Stromal cell of bone marrow (primary cell): ENCODE measurements at places on chromosomes 3 and 15.

GRCh38 chr3:84963137-84963536 lies 4.3 kb downstream of the CADM2 start:
- no peak for DNase-seq

GRCh38 chr15:57696146-57696545 lies 10.4 kb upstream of the POLR2M start:
- DNase-seq, result no peak

- DNase-seq, result no peak
These were observed 13.6 kb upstream of the GATM start for GRCh38 chr15:45391746-45392583.

DNA sequence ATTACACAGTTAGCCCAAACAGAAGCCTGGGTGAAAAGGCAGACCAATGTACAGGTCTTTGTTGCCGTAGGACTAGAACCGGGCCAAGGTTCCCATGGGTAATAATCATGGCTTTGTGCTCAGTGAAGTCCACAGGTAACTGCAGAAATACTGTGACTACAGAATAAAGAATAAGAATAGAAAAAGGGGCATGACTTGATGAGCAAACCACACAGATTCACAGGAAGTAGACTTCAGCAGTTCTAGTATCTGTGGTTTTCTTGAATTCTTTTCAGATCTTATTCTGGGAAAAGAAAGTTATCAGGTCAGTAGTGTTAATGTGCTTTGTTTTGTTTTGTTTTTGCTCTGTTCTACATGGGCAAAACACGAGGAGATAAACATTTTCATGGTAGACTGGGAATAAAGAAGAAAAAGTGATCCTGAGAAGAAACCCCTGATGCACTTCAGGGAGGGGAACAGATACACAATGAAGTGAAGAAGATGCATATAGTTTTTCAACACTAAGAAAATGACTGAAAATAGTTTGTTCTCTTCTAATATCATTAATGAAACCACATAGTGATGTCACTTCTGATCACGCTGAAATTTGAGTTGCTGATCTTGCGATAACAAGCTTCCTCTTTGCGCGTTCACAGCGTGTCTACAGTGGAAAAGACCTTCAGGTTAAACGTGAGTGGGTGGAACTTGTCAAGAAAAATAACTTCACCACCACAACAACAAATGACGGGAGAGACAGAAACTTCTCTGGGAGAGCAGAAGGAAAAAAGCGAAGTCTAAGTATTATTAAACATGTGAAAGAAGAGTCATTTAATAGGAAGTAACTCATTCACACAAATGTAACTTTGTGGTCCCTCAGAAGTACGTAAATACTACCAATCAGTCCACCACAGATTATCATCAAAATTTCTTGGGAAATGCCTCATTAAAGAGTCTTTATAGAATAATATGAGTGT lies 315.8 kb upstream of the SATB1 start:
- DNase-seq, result no peak

DNA sequence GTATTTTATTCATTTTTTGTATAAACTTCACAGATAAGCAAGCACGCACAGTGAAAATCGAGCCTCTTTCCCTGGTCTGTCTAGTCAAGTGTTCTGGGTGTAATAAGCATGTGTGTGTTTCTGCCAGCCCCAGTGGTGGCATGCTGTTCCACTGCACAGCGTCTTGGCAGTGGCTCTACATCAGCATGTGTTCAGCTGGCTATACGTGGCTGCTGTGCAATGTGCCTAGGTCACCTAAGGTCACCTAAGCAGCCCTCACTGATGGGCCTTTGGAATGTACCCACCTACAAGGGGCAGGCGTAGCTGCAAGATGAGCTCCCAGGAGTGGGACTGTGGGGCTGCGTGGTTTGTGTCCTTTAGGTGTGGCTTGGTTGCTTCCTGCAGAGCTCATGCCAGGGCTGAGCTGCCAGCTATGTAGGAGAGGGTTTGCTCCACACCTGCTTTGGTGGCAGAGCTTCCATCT lies 4.9 kb downstream of the LIMD1 start:
- no peak for DNase-seq

GRCh38 chr3:44340058-44340395 lies 1.5 kb downstream of the TCAIM start:
- no peak for DNase-seq

DNA sequence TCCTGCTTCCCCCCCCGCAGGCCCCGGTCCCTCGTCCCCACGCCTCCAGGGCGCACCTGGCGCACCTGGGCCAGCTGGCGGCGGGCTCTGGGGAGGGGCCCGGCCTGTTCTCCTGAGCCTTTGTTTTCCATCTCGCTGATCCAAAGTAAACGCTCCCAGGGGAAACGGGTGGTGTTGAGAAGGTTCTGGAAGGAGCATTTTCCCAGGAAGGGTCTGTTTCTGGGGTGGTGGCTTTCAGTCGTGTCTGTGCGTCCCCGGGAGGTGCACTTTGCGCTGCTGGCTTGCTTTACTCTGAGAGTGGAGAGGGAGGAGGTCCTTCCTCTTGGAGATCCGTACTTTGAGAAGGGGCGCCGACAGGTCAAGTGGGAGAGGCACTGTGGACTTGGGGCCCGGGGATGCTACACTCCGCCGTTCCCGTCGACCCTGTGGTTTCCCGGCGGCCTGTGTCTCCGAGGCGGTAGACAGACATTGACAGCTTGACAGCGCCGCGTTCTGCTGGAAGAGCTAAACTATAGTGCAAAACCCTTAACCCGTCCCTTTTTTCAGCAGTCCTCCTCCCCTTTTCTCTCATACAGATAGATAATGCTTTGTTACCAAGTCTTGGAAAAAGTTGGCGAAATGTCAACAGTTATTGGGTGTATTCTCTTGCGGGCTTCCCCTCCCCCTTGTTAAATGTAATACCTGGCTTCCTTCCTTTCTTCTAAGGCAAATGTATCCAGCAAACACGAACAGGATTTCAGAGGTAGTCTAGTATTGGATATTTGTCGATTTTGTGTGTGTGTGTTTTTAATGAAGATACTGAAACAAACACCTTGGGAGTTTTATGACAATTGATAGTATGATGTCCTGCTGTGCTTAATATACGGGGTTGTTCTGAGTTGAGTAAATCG lies 6.5 kb downstream of the TPM1 start:
- DNase-seq, result no peak

- DNase-seq, result no peak
These were observed 124.6 kb downstream of the CD47 start for GRCh38 chr3:107966276-107966675.

- no peak for DNase-seq
These were observed 175.4 kb downstream of the SUCNR1 start for GRCh38 chr3:152048831-152049230.

DNA sequence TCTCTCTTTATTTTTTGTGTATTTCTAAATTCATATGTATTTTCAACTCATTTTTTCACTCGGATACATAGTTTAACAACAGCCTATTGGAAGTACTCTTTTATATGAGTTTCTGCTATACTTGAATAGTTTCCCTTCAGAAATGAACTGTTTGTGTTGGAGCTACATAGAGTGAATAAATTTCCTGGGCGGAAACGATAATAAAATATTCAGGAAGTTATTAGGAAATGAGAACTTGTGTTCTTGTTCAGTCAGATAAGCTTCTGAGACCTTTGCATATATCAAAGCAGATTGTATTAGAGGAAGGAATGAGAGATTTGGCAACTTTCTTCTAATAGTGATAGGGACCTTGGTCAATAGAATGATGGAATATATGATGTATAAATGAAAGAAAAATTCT lies 27.3 kb downstream of the NEO1 start:
- no peak for DNase-seq

DNA sequence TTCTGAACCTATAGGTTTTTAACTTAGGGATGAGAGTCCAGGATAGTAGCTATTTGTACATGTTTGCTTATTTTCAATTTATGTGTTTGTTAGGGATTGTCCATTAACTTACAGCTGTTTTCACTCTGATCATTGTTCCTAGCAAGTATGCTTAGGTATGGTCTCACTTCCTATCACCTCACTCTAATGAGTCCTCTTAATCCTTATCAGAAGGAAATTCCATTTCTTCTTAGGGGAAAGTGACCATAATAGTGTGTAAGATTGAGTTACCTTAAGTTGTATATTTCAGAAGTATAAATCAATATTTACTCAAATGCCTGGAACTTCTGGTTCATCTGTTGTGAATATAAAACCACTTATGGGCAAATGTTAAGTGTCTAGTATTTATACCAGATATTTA lies 53.0 kb downstream of the PIAS1 start:
- DNase-seq, result no peak

DNA sequence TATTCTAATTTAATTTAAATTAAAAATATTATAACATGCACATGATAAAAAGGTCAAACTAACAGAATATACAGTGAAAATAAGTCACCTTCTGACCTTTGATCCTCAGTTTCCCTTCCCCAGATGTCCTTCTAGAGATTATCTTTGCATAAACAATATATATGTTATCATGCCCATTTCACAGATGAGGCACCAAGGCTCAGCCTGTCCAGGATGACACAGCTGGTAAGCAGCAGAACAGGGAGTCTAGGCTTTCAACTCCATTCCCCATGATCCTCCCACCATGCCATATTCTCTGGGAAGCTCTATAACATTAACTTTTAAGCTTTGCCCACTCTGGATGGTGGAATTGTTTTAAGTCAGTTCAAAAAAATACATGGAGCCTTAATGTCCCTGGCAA lies 1.4 kb downstream of the SLC24A1 start:
- no peak for DNase-seq

- DNase-seq, result no peak
These were observed 26.8 kb downstream of the RHCG start for GRCh38 chr15:89469426-89470096.

DNA sequence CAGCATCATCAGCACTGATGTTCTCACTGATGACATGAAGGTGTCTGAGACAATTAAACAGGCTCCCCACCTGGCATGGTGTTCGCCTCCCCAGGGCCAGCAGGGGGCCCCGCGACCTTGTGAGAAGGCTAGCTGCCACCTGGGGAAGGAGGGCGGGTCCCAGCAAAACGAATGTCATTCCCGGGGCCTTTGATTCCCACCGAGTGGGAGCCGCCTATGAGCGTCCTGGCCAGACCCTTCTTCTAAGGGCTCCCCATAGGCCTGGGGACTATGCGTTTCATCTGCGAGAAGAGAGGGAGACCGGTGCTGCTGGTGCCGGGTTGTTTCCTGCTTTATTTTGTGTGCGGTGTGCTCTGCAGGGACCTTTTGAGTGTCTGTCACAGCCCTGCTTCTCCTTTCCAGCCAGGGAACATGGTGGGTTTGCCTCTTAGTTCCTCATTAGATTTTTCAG lies 20.5 kb upstream of the MINDY4B start:
- no peak for DNase-seq

DNA sequence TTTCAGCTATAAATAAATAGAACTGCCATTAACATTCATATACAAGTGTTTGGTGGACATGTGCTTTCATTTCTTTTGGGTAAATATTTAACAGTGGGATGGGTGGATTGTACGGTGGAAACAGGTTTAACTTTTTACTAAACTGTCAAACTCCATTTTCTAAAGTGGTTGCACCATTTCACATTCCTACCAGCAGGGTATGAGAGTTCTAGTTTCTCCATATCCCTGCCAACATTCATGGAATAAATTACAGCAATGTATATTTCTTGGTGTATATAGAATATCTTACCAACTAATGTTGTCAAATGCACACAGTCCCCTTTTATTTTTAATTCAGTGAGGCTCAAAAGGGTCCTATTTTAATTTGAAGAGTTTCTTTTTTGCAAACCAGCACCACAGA lies 71.3 kb upstream of the CTXND1 start:
- DNase-seq, result no peak

- no peak for DNase-seq
These were observed 86.9 kb downstream of the KLF15 start for GRCh38 chr3:126270145-126270811.

- peak; percentile 71 for DNase-seq
These were observed 10.9 kb upstream of the PIGZ start for GRCh38 chr3:196979545-196979944.

DNA sequence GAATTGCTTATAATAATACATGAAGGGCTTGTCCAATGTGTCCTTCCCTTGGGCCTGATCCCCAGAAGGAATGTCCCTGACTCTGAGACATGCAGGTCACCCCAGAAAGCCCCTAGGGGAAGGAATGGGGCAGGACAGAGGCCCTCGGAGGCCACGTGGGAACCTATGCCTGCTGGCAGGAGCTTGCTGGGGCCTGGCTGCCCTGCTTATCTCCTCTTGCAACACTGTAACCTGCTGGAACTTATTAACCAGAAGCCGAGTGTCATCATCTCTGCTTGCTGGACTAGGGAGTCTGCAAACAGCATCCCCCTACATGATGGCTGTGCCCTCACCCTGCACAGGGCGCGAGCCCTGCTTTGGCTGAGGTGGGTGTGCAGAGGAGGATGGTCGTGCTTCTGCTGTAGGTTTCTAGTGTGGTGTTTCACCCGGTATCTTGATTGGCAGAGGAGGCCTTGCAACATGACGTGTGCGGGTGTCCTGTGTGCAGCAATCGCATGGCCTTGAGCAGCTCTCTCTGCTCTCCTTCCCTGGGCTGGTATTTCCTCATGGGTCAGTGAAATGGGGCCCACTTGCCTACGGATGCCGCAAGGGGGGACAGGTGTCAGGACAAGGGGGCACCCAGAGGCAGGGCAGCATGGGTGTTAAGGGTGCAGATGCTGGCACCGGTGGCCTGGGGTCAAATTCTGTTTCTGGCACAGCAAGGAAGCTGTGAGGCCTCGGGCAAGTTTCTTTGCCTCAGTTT lies 5.0 kb downstream of the CHST13 start:
- DNase-seq, result no peak

GRCh38 chr3:101902041-101902440 lies 52.7 kb downstream of the NFKBIZ start:
- DNase-seq, result peak; percentile 86

DNA sequence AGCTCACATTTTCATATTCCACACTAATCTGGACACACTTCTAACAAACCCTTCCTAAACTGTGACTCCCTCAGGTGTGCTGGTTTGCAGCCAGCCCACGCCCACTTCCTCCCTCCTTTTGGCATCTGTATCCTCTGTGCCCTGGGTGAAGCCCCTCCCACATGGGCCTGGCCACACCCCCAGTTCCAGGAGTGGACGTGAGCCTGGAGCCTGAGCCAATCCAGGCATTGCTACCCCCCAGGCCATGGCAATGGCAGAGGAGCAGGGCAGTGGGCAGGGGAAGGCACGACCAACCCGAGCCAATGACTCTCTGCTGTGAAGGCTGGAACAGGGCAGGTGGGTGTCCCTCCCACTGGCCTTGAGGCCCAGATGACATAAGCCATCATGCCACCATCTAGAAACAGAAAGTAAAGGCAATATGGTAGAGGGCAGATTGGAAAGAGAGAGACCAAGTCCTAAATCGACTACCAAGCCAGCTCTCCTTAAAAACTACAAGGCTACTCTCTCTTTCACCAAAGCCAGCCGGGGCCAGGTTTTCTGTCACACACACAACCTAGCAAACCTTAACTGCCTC lies 18.6 kb downstream of the FAM174B start:
- no peak for DNase-seq

DNA sequence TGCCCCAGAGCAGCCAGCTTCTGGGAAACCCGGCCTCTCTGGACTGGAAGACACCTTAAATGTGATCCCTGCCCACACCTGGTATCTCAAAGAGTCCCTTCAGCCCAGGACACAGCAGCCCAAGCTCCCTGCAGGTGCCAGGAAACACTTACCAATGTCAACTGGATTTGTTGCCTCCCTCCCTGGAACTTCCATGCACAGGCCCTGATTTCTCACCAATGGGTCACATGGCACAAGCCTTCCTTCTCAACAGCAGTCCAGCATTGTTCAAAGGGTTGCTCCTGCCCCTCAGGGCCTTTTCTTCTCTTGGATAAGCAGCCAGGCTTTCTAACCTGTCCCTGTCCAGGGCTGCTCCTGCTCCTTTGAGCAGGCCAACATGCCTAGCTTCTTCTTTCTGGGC lies 31.6 kb downstream of the ANP32A start:
- no peak for DNase-seq
